ENCODE measurements at places on chromosomes 12 and 14.

- no peak overlapping the region for H3K27ac ChIP-seq
- DNase-seq: no peak
- H3K36me3 ChIP-seq: no peaks in the 10 kb centered on the region
- no peaks in the 10 kb centered on the region for H3K27me3 ChIP-seq
- H3K4me1 ChIP-seq: no peaks in the 10 kb centered on the region
Observed at GRCh38 chr14:43647302-43647701, 859.8 kb downstream of the FSCB start.

- no peak overlapping the region for H3K4me3 ChIP-seq
- H3K27ac ChIP-seq: no peak overlapping the region
- peak; percentile 15 for DNase-seq
- H3K4me1 ChIP-seq: no peaks in the 10 kb centered on the region
Observed at GRCh38 chr12:132137483-132138125, 6.5 kb downstream of the DDX51 start.

- H3K27ac ChIP-seq: peak overlapping the region; percentile 72
- H3K4me1 ChIP-seq: peaks cover 3% of the 10 kb centered on the region
- no peaks in the 10 kb centered on the region for H3K36me3 ChIP-seq
- H3K27me3 ChIP-seq: no peaks in the 10 kb centered on the region
Observed at GRCh38 chr12:47820631-47821345, 1.1 kb upstream of the HDAC7 start.

- no peaks in the 10 kb centered on the region for H3K4me1 ChIP-seq
- no peak for DNase-seq
- H3K27me3 ChIP-seq: no peaks in the 10 kb centered on the region
- H3K4me3 ChIP-seq: no peak overlapping the region
Observed at GRCh38 chr12:123033392-123034021, 53.0 kb downstream of the ARL6IP4 start.

DNA sequence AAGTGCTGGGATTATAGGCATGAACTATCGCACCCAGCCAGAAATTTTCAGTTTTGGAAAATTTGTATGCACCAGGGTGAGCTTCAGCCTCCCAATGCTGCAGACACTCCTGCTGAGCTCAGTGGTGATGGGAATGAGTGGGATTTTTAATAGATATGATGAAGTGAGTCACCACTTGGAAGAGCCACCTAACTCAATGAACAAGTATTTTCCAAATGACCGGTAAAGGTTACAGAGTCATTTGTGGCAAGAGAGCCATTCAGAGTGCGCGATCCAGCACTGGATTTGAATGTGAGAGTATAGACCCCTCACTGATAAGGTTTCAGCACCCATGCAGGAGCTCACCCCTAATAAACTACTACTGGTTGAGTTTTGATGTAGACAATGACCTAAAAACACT lies 100.7 kb downstream of the PPP2R5C start:
- H3K4me1 ChIP-seq: no peaks in the 10 kb centered on the region
- no peak overlapping the region for H3K27ac ChIP-seq
- DNase-seq: no peak
- H3K27me3 ChIP-seq: no peaks in the 10 kb centered on the region
- no peak overlapping the region for H3K4me3 ChIP-seq

DNA sequence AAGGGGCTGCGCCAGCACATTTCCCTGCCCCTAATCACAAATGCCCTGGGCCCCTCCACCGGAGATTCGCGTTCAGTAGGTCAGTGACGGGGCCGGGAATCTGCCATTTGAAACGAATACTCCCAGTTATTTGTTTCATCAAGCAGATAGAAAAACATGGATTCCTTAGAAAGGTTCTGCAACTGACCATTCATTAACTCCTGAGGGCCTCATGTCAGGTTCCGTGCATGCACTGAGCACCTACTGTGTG lies 25.6 kb upstream of the UBC start:
- peak overlapping the region; percentile 93 for H3K27ac ChIP-seq
- peak overlapping the region; percentile 43 for H3K4me3 ChIP-seq

- no peaks in the 10 kb centered on the region for H3K27me3 ChIP-seq
- H3K4me1 ChIP-seq: peaks cover 19% of the 10 kb centered on the region
- peaks cover 9% of the 10 kb centered on the region for H3K36me3 ChIP-seq
- no peak overlapping the region for H3K4me3 ChIP-seq
- no peak overlapping the region for H3K27ac ChIP-seq
- no peak for DNase-seq
Observed at GRCh38 chr12:14427929-14428328, 62.4 kb downstream of the ATF7IP start.

- DNase-seq: no peak
- H3K36me3 ChIP-seq: no peaks in the 10 kb centered on the region
- H3K4me1 ChIP-seq: no peaks in the 10 kb centered on the region
- no peak overlapping the region for H3K4me3 ChIP-seq
- no peak overlapping the region for H3K27ac ChIP-seq
- H3K27me3 ChIP-seq: no peaks in the 10 kb centered on the region
Observed at GRCh38 chr14:55221968-55222367, 30.6 kb upstream of the DLGAP5 start.

- H3K27me3 ChIP-seq: no peaks in the 10 kb centered on the region
- no peak for DNase-seq
- no peaks in the 10 kb centered on the region for H3K4me1 ChIP-seq
- H3K27ac ChIP-seq: no peak overlapping the region
- H3K36me3 ChIP-seq: no peaks in the 10 kb centered on the region
- H3K4me3 ChIP-seq: no peak overlapping the region
Observed at GRCh38 chr12:123675436-123675835, 4.5 kb downstream of the TCTN2 start.

- H3K27me3 ChIP-seq: no peaks in the 10 kb centered on the region
- no peaks in the 10 kb centered on the region for H3K36me3 ChIP-seq
- H3K4me3 ChIP-seq: no peak overlapping the region
- no peaks in the 10 kb centered on the region for H3K4me1 ChIP-seq
- no peak overlapping the region for H3K27ac ChIP-seq
Observed at GRCh38 chr12:31033681-31034080, 40.0 kb upstream of the DDX11 start.

DNA sequence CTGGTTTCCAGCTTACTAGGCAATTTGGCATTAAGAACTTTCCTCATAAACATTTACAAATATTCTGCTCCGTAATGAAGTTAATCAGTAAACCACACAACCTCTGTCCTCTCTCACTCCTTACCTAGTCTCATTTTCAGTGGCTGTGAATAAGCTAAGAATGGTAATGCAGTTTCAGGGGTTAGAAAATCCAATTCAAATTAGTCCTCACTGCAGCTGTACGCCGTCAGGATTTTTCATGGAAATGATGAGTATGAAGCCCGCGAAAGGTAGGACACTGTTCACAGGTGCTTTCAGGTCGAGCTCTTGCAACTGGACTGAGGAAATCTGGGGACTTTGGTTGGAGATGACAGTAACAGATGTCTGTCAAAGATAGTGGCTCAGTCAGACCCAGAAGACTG lies 29.6 kb downstream of the NR1H4 start:
- no peaks in the 10 kb centered on the region for H3K27me3 ChIP-seq
- DNase-seq: no peak
- H3K36me3 ChIP-seq: no peaks in the 10 kb centered on the region
- peak overlapping the region; percentile 38 for H3K4me3 ChIP-seq
- H3K4me1 ChIP-seq: no peaks in the 10 kb centered on the region
- H3K27ac ChIP-seq: peak overlapping the region; percentile 84

- H3K27me3 ChIP-seq: no peaks in the 10 kb centered on the region
- H3K4me1 ChIP-seq: no peaks in the 10 kb centered on the region
Observed at GRCh38 chr14:95039993-95040348, 117.4 kb downstream of the DICER1 start.

DNA sequence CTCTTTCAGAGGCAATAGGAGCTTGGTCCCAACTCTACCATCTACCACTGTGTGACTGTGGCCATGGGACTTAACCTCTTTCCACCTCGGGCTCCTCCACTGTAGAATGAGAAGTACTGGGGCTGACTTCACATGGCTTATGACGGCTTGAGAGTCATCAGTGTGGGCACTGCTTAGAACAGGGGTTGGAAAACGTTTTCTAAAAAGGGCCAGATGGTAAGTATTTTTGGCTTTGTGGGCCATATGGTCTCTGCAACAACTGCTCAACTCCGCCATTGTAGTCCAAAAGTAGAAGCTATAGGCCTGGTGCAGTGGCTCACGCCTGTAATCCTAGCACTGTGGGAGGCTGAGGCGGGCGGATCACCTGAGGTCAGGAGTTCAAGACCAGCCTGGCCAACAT lies 69.2 kb upstream of the LTA4H start:
- H3K4me1 ChIP-seq: no peaks in the 10 kb centered on the region
- H3K27ac ChIP-seq: no peak overlapping the region
- H3K4me3 ChIP-seq: no peak overlapping the region
- DNase-seq: no peak

DNA sequence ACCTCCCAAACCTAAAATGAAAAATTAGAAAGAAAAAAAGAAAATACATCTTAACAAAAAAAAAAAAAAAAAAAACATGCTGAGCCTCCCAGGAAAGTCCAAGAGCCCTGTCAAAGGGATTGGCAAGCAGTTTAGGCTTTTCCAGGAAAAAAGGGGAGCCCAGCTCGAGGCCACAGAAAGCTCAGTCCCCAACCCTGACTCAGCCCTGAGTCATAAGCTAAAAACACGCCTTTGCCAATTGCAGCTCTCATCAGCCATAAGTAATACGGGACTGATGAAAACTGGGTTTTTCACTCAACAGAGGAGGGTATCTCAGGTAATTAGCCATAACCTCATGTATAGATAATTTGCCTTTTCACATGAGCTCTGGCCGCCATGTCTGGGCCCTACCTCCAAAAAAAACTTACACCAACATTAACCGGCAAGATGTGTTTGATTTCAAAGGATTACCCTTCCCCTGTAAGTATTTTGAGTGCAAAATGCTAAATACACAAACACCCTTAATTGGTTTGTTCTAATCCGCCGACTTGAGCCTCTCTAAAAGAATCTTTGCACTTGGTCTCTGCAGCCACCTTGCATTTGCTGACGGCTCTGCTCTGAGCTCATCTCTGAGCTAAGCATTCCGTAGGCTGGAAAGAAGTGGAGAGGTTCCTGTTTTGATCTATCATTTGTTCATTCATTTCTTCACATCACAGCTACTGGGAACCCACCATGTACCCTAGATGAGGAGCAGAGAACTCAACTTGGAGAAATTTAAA lies 319.2 kb downstream of the BCL11B start:
- no peaks in the 10 kb centered on the region for H3K36me3 ChIP-seq
- no peak overlapping the region for H3K4me3 ChIP-seq

DNA sequence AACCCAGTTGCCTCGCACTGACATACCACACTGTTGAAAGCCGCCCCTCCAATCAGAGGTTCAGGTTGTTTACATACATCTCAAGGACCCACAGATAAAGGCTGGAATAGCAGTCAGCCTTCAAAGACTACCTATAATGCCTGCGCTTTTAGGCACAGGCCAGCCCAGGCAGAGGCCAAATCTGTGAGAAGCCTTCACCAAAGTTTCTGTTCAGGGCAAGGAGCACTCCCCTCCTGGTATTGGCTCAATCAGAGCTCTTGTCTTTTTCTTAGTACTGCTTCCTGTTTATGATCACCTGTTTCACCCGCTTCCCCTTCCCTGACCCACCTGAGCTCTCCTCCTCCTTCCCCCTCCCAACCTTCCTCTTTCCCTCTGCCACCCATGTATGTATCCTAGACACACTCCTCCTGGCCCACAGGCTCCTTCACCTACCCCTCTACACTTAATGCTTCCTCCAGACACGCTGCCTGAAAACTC lies 34.8 kb downstream of the DUSP16 start:
- H3K4me3 ChIP-seq: no peak overlapping the region
- H3K27me3 ChIP-seq: no peaks in the 10 kb centered on the region
- peaks cover 22% of the 10 kb centered on the region for H3K4me1 ChIP-seq
- H3K36me3 ChIP-seq: peaks cover 6% of the 10 kb centered on the region

GRCh38 chr12:81811061-81811777 lies 52.1 kb upstream of the PPFIA2 start:
- no peak for DNase-seq
- H3K36me3 ChIP-seq: no peaks in the 10 kb centered on the region

DNA sequence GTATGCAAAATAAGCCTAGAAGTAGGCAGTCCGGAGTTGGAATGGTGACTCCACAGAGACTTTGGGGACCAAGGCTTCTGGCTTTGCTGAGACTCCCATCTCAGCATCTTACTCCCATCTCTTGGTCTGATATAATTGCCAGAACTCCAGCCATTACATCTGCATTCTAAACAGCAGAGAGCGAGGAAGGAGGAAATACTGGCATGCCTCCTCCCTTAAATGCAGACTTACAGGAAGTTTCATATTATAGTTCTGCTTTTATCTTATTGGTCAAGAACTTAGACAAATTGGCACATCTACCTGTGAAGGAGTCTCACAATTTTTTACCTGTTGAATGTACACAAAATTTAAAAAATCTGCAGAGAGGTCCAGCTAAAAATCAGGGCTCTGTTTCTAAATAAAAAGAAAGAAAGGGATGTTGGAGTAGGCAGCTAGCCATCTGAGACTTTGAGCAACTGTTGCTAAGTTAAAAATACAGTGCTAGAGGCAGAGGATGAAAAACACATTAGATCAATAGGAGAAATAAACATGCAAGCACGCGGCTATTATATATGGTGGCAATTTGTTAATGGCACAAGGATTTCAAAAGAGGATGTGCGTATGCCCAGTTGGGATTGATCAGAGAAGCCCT lies 209.9 kb upstream of the HMGA2 start:
- DNase-seq: no peak
- H3K4me3 ChIP-seq: no peak overlapping the region
- H3K27ac ChIP-seq: no peak overlapping the region
- H3K4me1 ChIP-seq: no peaks in the 10 kb centered on the region
- H3K36me3 ChIP-seq: no peaks in the 10 kb centered on the region
- no peaks in the 10 kb centered on the region for H3K27me3 ChIP-seq

GRCh38 chr12:14878488-14878887 lies 7.2 kb downstream of the MGP start:
- H3K36me3 ChIP-seq: no peaks in the 10 kb centered on the region
- DNase-seq: no peak
- no peak overlapping the region for H3K27ac ChIP-seq

DNA sequence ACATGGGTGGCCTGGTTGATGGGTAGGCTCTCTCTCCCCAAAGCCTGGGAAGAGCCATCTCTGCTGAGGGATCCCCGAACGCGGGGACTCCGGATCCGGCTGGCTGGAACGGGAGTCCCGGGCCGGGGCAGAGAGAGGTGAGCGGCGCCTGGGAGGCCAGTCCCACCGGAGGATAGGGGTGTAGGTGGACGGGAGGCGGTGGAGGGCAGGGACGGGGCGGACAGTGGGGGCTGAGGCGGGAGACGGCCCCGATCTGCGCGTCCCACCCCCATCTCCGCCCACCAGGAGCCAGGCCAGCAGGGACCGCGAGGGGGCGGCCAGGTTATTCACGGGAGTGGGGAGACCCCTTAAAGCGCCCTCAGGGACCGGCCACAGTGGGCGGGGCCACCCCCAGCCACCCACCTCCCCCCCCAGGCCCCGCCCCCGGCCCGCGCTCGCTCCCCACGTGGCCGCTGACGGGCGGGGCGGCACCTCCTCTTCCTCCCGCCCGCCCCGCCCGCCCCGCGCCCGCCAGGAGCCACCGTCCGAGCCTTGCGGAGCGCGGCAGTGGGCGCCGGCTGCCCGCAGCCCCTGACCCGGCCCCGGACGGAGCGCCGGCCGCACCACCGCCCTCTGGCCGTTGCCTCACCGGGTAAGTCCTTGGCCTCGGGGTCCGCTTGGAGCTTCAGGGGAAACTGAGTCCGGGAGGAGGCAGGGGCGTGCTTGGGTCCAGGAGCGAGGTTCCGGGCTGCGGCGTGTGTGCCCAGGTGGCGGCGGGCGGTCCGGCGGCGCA lies at the start of gene INF2:
Gene INF2 (plus strand): TSS at position 510 of the 772 bp plus-strand sequence. CDS start 11,748 bp downstream, outside the sequence.
- peaks cover 8% of the 10 kb centered on the region for H3K4me1 ChIP-seq
- H3K27me3 ChIP-seq: no peaks in the 10 kb centered on the region
- peak within 1 kb of the TSS; percentile 94 for H3K4me3 ChIP-seq

- H3K27me3 ChIP-seq: no peaks in the 10 kb centered on the region
- H3K4me1 ChIP-seq: no peaks in the 10 kb centered on the region
- H3K36me3 ChIP-seq: no peaks in the 10 kb centered on the region
- DNase-seq: no peak
- H3K4me3 ChIP-seq: no peak overlapping the region
Observed at GRCh38 chr14:40656311-40656710, 950.4 kb upstream of the LRFN5 start.

- peaks cover 12% of the 10 kb centered on the region for H3K4me1 ChIP-seq
- no peak for DNase-seq
- H3K27me3 ChIP-seq: no peaks in the 10 kb centered on the region
- H3K36me3 ChIP-seq: no peaks in the 10 kb centered on the region
Observed at GRCh38 chr14:79820866-79821535, 390.3 kb downstream of the DIO2 start.
